ENCODE measurements at places on chromosomes 6 and 20. TPM values are rescaled to one million over a fixed set of nuclear protein-coding genes. Genes with fewer than 3 reads are reported as not detected.

DNA sequence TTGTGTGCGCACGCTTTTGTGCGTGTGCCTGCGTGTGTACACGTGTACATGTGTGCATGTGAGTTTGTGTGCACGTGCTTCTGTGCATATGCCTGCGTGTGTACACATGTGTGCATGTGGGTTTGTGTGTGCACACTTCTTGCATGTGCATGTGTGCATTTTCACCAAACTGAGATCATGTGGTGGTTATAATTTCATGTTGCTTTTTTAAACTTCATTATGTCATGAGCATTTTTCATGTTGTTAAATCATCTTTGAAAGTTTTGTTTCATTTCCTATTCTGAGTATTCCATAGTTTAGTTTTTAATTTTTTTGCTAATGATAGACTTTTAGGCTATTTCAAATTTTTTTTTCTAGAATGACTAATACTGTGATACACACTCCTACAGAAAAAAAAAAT lies 6.4 kb upstream of the CST3 start:
- no peaks in the 10 kb centered on the region for H3K4me1 ChIP-seq
- H3K27ac ChIP-seq = no peak overlapping the region
- no peak for DNase-seq

- no peak overlapping the region for H3K4me3 ChIP-seq
- H3K27me3 ChIP-seq = no peaks in the 10 kb centered on the region
- no peak overlapping the region for H3K27ac ChIP-seq
- no peak for DNase-seq
- H3K4me1 ChIP-seq = no peaks in the 10 kb centered on the region
Observed at GRCh38 chr6:141359953-141360352, 772.8 kb upstream of the GJE1 start.

- no peaks in the 10 kb centered on the region for H3K4me1 ChIP-seq
- DNase-seq = no peak
- H3K4me3 ChIP-seq = no peak overlapping the region
Observed at GRCh38 chr6:170347091-170347490, 40.5 kb downstream of the FAM120B start.

- H3K4me1 ChIP-seq = no peaks in the 10 kb centered on the region
- no peak overlapping the region for H3K4me3 ChIP-seq
- no peak for DNase-seq
Observed at GRCh38 chr6:109595998-109596397, 95.0 kb downstream of the AK9 start.

- no peaks in the 10 kb centered on the region for H3K4me1 ChIP-seq
Observed at GRCh38 chr6:88365230-88365629, 199.1 kb upstream of the CNR1 start.

GRCh38 chr20:1805161-1805581 lies 90.0 kb upstream of the SIRPA start:
- H3K4me3 ChIP-seq = no peak overlapping the region
- no peaks in the 10 kb centered on the region for H3K36me3 ChIP-seq
- H3K27ac ChIP-seq = peak overlapping the region; percentile 5
- H3K27me3 ChIP-seq = no peaks in the 10 kb centered on the region
- DNase-seq = no peak
- peaks cover 3% of the 10 kb centered on the region for H3K4me1 ChIP-seq

GRCh38 chr6:118580585-118581419 lies 32.7 kb downstream of the PLN start:
- no peak overlapping the region for H3K27ac ChIP-seq
- no peaks in the 10 kb centered on the region for H3K4me1 ChIP-seq

- H3K4me3 ChIP-seq = no peak overlapping the region
- H3K36me3 ChIP-seq = no peaks in the 10 kb centered on the region
- no peak for DNase-seq
Observed at GRCh38 chr6:23656255-23657194, 469.5 kb upstream of the NRSN1 start.

GRCh38 chr6:151430886-151431285 lies 21.0 kb downstream of the RMND1 start:
- no peaks in the 10 kb centered on the region for H3K36me3 ChIP-seq
- H3K27ac ChIP-seq = no peak overlapping the region

GRCh38 chr20:24674921-24675605 lies 205.6 kb downstream of the SYNDIG1 start:
- no peak overlapping the region for H3K4me3 ChIP-seq
- peak; percentile 43 for DNase-seq
- no peaks in the 10 kb centered on the region for H3K36me3 ChIP-seq
- H3K27me3 ChIP-seq = no peaks in the 10 kb centered on the region

GRCh38 chr20:47543006-47543431 lies 41.3 kb downstream of the NCOA3 start:
- DNase-seq = no peak
- no peaks in the 10 kb centered on the region for H3K36me3 ChIP-seq
- no peak overlapping the region for H3K27ac ChIP-seq
- no peak overlapping the region for H3K4me3 ChIP-seq

DNA sequence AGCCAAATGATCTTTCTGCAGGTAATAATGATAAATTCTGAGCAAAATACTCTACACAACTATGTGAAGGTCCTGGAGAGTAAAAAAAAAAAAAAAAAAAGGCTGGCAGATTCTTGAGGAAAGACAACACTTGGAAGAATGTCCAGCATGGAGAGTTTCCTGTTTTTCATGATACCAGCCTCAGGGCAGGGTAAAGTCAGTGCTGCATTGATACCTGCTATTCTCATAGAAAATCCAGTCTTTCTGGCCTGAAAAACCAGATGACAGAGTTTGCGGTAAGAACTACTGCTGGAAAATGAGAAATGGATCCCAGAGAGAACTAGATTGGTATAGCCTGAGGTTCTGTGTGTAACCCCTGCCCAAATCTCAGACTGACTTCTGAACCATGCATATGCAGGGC lies 89.1 kb downstream of the AFG1L start:
- no peak for DNase-seq
- no peaks in the 10 kb centered on the region for H3K27me3 ChIP-seq
- peak overlapping the region; percentile 49 for H3K27ac ChIP-seq
- H3K4me3 ChIP-seq = no peak overlapping the region
- no peaks in the 10 kb centered on the region for H3K36me3 ChIP-seq

- no peaks in the 10 kb centered on the region for H3K4me1 ChIP-seq
- no peaks in the 10 kb centered on the region for H3K27me3 ChIP-seq
- no peaks in the 10 kb centered on the region for H3K36me3 ChIP-seq
- no peak for DNase-seq
- no peak overlapping the region for H3K4me3 ChIP-seq
- no peak overlapping the region for H3K27ac ChIP-seq
Observed at GRCh38 chr6:141095308-141095707, 1037.4 kb upstream of the GJE1 start.

HRH3 gene
- not detected for total RNA-seq

NHLRC1 gene
- 2.0 TPM for total RNA-seq

RBM39 gene
- total RNA-seq = 527 TPM

GCLC gene
- total RNA-seq = 50.6 TPM

WFDC2 gene
- total RNA-seq = 43.9 TPM

HSPA12B gene
- 25.2 TPM for total RNA-seq

POM121L2 gene
- total RNA-seq = not detected
